ENCODE measurements at places on chromosomes 1 and 21. TPM values are rescaled to one million over a fixed set of nuclear protein-coding genes. Genes with fewer than 3 reads are reported as not detected.

DNA sequence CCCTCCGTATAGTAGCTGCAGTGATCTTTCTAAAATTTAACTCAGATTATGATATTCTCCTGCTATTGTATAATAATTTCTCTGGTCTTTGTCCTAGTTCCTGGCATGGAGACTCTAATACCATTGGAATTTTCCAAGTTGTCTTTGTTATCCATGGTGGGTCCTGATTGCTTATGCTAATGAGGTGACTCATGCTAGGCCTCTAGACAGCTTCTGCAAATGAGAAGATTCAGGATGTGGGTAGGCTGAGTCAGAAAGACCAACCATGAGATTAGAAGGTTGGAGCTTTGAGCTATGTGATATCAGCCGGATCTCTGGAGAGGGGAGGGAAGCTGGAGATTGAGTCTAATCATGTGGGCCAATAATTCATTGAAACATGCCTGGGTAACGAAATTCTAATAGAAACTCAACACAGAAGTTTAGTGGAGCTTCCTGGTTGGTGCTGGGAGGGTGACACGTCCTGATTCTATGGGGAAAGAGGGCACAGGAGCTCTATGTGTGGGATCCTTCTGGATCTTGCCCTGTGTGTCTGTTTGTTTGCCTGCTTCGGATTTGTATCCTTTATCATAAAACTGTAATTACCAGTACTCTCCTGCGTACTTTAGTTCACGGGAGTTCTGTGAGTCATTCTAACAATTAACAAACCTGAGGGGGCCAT is 73.2 kb upstream of the CNIH3 start:
- no peaks in the 10 kb centered on the region for H3K27me3 ChIP-seq
- H3K36me3 ChIP-seq = no peaks in the 10 kb centered on the region
- H3K4me1 ChIP-seq = peaks cover 3% of the 10 kb centered on the region
- no peak overlapping the region for H3K4me3 ChIP-seq
- DNase-seq = no peak

RNF223 gene
- 0.05 TPM for total RNA-seq

DNA sequence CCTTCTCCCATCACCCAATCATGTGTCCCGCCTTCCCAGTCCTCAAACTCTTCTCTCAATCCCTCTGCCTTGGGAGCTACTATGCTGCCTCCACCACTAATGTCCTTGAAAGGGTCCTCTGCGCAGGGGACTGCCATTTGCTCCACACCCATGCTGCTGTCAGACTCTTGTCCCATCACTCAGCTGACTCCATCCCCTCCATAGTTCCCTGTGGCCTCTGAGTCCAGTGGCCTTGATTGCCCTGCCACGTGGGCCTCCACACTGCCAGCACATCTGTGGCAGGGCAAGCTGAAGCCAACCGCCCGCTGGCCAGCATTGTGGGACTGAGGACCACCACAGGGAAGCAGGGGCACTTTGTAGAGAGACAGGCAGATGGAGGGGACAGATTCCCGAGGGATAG is 1.3 kb upstream of the TNNT2 start:
- no peak overlapping the region for H3K4me3 ChIP-seq
- H3K27ac ChIP-seq = no peak overlapping the region
- peaks cover 14% of the 10 kb centered on the region for H3K27me3 ChIP-seq
- no peak for DNase-seq
- no peaks in the 10 kb centered on the region for H3K36me3 ChIP-seq
- no peaks in the 10 kb centered on the region for H3K4me1 ChIP-seq

DNA sequence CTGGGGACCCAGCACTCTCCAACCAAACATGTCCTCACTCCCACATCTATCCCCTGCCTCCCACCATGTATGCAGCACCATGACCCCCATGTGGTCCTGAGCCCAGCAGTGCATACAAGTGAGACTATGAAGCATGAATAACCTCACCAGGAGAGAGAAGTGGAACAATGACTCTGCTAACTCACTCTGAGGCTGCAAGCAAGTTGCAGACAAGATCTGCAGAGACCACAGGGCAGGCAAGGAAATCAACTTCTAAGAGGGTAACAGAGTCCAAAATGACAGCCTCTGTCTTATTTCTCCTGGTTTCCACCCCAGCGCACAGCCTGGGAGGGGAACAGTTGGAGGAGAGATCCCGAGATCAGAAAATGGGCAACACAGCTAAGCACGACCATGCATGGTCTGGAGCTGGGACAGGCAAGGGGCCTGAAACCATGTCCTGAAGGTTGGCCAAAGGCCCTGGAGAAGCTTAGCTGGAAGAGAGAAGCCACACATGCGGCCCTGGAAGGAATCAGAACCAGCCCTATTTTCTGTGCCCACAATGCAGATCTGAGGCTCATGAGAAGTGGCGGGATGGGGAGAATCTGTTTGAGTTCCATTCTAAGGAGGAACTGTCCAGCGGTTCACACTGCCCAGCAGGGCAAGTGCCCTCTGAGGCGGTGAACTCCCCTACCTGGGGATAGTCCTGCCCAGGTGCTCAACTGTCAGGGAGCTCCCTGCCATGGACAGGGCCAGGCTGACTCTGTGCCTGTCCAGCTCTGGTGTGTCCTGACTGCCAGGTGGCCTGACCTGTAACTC is 12.5 kb upstream of the REN start:
- H3K36me3 ChIP-seq = no peaks in the 10 kb centered on the region
- no peaks in the 10 kb centered on the region for H3K27me3 ChIP-seq
- DNase-seq = no peak

EDN2 gene
- total RNA-seq = 0.14 TPM

- H3K4me1 ChIP-seq = no peaks in the 10 kb centered on the region
- H3K4me3 ChIP-seq = no peak overlapping the region
- H3K27me3 ChIP-seq = no peaks in the 10 kb centered on the region
- H3K27ac ChIP-seq = peak overlapping the region; percentile 37
These were observed 40.6 kb upstream of the MARK1 start for GRCh38 chr1:220487297-220487820.

HLCS gene
- total RNA-seq = 5.4 TPM

DNA sequence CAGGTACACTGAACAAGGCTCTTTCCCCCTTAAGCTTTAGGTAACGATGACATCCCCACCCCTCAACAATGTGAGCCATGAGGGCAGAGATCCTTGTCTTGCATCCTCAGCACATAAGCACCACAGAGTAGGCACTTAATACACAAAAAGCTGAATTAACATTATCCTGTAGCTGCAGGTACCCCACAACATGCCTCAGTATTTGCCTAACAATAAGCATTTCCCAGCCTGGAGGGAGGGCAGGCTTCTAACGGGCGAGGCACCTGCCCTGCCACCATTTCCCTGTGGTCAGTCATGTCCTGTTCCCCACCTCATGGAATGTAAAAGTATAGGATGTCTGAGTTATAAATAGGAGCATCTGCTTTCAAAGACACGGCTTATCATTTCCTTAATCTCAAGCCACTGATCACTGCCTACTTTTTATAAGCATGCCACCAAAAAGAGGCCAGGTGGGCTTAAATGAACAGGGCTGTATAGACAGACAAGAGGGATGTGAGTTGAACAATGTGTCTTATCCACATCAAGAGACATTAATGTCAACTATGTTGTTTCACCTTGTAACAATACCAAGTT is 3.4 kb downstream of the CAPZB start:
- no peak for DNase-seq
- H3K4me3 ChIP-seq = no peak overlapping the region
- no peaks in the 10 kb centered on the region for H3K27me3 ChIP-seq
- H3K36me3 ChIP-seq = peaks cover 34% of the 10 kb centered on the region

DNA sequence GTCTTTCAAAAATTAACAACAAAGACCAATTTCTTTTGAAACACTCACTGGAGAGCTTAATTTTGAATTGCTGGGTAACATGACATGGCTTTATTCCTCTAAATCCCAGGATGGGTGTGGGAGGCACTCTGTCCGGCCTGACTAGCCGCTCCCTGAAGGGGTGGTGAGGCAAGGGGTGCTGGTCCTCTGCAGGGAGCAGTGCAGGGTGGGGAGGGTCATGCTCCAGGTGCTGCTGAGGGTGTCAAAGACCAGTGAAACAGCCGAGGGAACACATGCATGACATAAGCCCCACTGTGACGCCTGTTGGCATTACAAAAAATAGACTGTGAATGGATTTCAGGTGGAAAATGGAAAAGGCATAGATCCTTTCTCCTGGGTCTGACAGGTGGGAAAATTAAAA is 223.7 kb downstream of the VAV3 start:
- no peak overlapping the region for H3K27ac ChIP-seq
- H3K27me3 ChIP-seq = no peaks in the 10 kb centered on the region
- DNase-seq = no peak
- no peaks in the 10 kb centered on the region for H3K36me3 ChIP-seq
- H3K4me1 ChIP-seq = no peaks in the 10 kb centered on the region

- no peaks in the 10 kb centered on the region for H3K36me3 ChIP-seq
- no peak overlapping the region for H3K4me3 ChIP-seq
- no peak overlapping the region for H3K27ac ChIP-seq
- DNase-seq = no peak
- peaks cover 26% of the 10 kb centered on the region for H3K4me1 ChIP-seq
- H3K27me3 ChIP-seq = peaks cover 15% of the 10 kb centered on the region
These were observed 20.5 kb downstream of the RNF220 start for GRCh38 chr1:44425341-44426082.

DNA sequence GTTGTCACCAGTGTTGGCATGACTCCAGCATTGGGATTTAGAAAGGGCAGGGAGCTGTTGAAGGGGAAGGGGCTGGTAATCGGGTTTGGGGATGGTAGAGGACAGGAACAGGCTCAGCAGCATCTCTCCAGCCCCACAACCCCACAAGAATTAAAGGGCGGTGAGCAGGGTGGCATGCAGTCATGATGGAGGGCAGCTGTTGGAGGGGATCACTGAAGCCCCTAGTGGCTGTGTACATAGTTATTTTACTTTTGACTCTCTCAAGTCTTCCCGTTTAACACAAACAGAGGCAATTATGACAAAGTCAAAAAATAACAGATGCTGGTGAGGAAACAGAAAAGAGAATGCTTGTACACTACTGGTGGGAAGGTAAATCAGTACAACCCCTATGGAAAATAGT is 213.8 kb downstream of the URB2 start:
- no peaks in the 10 kb centered on the region for H3K36me3 ChIP-seq
- no peak overlapping the region for H3K27ac ChIP-seq
- no peaks in the 10 kb centered on the region for H3K27me3 ChIP-seq
- H3K4me3 ChIP-seq = no peak overlapping the region

DNA sequence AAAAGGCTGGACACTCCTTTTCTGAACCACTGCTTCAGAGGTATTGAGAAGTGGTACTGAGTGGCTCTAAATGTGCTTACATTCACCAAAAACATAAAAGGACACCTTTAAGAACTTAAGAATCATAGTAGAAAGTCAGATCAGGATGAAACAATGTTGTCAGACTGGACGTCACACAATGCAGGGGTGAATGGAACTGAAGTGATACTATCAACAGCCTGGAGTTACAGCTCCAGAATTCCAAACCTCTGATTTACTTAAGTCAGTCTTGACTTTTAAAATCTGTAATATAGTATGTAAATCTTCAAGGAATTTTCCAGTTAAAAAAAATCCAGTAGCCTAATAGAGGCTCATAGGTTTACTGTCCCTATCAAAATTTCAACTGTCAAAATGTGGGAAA is 19.3 kb downstream of the ELK4 start:
- H3K27ac ChIP-seq = no peak overlapping the region
- H3K4me1 ChIP-seq = no peaks in the 10 kb centered on the region
- H3K36me3 ChIP-seq = peaks cover 16% of the 10 kb centered on the region
- DNase-seq = no peak

NUP133 gene
- total RNA-seq = 38.5 TPM

DNA sequence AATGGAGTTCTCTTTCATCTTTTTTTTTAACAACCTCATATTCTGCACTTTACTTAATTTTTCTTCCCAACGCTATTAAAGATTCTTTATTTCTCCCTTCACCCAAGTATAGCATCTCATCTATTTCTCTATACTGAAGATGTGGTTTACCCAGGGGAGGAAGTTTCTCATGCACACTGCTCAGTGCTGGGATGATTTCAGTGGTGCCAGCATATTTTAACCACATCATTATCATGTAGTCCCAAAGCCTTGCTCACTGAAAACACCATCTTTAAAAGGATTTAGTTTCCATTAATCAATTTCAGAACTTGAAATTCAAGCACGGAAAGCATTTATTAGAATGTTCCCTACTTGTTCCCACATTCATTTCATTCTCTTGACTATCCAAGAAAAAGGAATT is 725.7 kb downstream of the USP25 start:
- no peak overlapping the region for H3K4me3 ChIP-seq
- no peaks in the 10 kb centered on the region for H3K27me3 ChIP-seq
- no peaks in the 10 kb centered on the region for H3K4me1 ChIP-seq
- H3K27ac ChIP-seq = no peak overlapping the region
- DNase-seq = no peak

DNA sequence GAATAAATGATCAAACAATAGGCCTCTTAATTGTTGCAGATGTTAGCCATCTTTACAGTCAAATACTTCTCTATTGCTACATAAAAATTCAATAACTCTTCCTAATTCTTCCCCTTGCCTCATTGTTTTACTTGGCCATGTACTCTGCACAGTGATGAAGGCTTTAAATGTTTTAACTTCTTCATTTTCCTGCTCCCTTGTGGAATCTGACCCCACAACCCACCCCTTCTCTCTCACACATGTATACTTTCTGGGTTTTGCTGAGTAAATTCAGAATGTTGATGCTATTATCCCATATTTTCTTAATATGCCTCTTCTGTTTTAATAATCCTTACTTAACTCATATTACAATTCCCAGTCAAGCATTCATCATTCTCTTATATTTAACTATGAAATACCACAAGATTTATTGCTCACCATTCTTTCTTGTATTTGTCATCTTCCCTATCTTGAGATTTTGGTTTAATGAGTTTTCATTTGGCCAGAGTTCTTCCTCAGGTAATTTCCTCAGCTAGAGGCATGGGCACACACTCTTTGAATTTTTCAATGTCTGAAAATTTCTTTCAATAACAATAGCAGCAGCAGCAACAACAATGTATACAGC is 327.8 kb upstream of the USP24 start:
- DNase-seq = no peak
- no peak overlapping the region for H3K27ac ChIP-seq
- no peak overlapping the region for H3K4me3 ChIP-seq
- no peaks in the 10 kb centered on the region for H3K27me3 ChIP-seq
- no peaks in the 10 kb centered on the region for H3K4me1 ChIP-seq
- H3K36me3 ChIP-seq = no peaks in the 10 kb centered on the region

GRCh38 chr1:81340239-81340638 is 460.5 kb upstream of the ADGRL2 start:
- H3K4me1 ChIP-seq = no peaks in the 10 kb centered on the region
- H3K27ac ChIP-seq = no peak overlapping the region
- no peak overlapping the region for H3K4me3 ChIP-seq

GRCh38 chr1:193438312-193438711 is 251.9 kb upstream of the B3GALT2 start:
- H3K27ac ChIP-seq = peak overlapping the region; percentile 7
- no peaks in the 10 kb centered on the region for H3K27me3 ChIP-seq
- no peak overlapping the region for H3K4me3 ChIP-seq
- no peaks in the 10 kb centered on the region for H3K36me3 ChIP-seq

All from thymus (tissue), 14 donors.